CD4-positive, alpha-beta T cell treated with Interleukin-15 for 4 hours (primary cell): ENCODE measurements at places on chromosomes 6 and 20.

- DNase-seq, result no peak
Measured at GRCh38 chr20:50389438-50389807, 120.8 kb upstream of the PTPN1 start.

DNA sequence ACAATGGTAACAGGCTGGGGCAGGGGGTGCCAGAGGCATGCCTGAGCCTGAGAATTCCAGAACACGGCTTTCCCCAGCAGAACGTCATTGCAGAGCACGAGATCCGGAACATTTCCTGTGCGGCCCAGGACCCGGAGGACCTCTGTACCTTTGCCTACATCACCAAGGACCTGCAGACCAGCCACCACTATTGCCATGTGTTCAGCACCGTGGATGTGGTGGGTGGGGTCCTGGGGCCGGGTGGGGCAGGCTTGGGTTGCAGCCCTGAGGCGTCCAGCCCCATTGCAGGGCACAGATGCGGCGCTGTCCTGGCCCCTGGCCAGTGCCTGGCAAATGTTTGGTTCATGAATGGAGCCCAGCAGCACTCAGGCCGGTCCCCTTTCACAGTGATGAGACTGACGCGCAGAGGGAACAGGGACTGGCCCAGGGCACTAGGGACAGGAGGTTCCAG, 57.1 kb downstream of the TCP11 start:
- no peak for DNase-seq

- DNase-seq, result no peak
Measured at GRCh38 chr6:90663106-90663505, 76.2 kb upstream of the MAP3K7 start.

- DNase-seq, result no peak
Measured at GRCh38 chr20:32028647-32029372, 18.6 kb downstream of the CCM2L start.

GRCh38 chr6:119052987-119053386, 25.5 kb downstream of the FAM184A start:
- DNase-seq, result no peak

DNA sequence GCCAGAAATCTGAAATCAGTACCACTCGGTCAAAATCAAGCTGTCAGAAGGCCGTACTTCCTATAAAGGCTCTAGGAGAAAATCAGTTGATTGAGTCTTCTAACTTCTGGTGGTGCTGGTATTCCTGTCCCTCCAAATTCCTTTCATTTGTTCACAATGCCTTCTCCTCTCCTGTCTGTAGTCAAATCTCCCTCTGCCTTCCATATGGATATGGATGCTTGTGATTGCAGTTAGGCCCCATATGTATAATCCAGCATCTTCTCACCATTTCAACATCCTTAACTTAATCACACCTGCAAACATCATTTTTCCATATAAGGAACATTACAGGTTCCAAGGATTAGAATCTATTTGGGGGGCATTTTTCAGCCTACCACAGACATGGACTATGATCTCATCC, 287.8 kb upstream of the THEMIS start:
- no peak for DNase-seq
